Effector memory CD4-positive, alpha-beta T cell (primary cell): ENCODE measurements at places on chromosomes 4 and X.

DNA sequence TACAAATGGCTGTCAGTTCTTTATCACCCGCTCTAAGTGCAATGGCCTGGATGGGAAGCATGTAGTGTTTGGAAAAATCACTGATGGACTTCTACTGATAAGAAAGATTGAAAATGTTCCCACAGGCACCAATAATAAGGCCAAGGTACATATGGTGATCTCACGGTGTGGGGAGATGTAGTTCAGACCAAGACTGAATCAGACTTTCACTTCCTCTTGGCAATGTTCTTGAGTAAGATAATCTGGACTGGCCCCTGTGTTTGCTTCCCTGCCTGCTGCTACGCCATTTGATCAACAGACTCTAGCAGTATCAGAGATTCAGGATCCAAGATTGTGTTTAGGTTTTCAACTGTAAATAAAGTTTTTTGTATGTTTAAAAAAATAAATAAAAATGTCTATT is 682.2 kb upstream of the AMOT start:
- DNase-seq: no peak

DNA sequence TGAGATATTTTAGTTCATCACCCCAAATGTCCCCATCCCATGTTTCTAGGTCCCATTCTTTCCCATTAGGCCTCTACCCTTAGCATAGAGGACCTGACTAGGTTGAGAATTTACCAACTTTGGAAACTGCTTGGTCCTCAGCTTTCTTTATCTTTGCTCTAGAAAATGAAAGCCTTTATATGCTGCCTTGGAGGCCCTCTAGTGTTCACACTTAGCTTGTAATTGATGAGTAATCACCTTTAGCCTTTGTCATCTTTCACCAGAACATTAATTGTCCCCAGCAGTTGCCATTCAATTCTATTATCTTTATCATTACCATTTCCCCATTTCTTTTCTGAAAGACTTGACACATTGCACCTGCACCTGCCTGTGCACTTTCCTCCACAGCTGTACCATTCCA is 589.2 kb upstream of the NR3C2 start:
- no peak for DNase-seq

- no peak for DNase-seq
Measured at GRCh38 chr4:158006990-158007389, 165.8 kb downstream of the GASK1B start.

- DNase-seq: no peak
Measured at GRCh38 chr4:26218677-26219605, 101.9 kb upstream of the RBPJ start.

DNA sequence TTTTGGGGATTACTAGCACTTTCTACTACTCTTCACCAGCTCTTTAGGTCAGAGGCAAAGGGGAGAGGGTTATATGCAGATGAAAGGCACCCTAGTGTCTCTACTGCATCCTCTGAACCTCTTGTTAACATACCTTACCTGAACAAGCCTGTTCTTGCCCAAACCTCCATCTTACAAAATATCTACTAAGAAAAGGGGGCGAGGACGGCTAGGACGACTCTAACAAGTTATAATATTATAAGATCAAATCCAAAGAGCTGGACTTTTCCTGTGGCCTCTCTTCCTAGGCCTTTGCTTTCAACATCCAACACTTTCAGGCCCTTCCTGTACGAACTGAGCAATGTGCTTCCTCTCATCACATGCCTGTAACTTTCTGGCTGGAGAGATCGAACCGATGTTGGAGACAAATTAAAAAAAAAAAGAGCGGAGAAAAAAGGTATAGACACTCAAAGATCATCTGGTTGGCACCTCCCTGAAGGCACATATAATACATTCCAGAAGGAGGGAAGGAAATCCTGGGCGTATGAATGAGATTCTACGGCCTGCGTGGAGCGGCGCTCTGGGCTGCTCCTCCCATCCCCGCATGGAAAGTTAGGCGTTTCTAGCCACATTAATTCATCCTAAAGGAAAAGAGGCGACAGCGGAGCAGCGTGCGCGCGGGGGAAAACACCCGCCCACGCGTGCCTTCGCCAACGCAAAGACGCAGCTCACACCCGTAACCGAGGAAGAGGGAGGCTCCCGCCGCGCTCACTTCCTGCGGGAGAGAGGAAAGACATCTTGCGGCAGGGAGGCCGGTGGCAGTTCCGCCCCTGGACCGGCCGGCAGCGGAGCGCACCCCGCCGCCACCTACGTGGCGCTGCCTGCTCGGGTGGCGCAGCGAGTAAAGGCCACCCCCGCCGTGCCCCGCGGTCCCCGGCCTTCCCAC is 808 bp downstream of the PRDM5 start:
- no peak for DNase-seq

DNA sequence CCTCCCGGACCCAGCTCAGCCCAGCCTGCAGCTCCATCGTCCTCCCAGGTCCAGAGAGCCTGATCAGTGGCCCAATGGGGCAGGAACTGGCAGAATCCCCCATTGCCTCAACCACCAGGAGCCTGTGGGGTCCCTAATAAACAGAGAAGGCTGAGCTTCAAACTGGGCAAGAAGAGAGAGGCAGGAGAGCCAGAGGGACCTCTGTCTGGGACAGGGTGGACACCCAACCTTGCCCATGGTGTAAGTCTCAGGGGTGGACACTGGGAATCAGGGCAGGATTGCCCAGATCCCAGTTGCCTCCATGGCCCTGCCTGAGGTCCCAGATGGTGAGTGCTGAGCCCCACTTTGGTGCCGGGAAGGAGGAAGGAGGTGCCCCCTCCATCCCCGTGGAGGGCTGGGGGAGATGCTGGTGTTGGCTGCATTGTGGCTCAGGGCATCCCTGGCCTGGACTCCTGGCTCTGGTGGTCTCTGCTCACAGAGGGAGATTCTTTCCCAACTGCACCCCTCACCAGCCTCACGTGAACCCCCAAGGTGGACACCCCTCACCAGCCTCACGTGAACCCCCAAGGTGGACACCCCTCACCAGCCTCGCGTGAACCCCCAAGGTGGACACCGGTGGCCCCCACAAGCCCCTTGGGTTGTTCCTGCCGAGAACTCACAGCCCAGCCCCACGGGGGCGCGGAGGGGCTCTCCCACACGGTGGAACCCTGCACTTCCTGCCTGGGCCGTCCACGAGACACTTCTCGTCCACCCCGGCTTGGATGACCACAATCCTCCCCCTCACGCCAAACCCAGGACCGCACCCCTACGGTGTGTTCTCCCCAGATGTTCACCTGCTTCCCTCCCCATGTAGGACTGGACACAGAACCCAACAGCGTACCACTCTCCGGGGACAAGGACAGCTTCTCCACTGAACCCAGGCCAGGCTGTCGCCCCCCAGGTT is 5.4 kb downstream of the CPLX1 start:
- no peak for DNase-seq

DNA sequence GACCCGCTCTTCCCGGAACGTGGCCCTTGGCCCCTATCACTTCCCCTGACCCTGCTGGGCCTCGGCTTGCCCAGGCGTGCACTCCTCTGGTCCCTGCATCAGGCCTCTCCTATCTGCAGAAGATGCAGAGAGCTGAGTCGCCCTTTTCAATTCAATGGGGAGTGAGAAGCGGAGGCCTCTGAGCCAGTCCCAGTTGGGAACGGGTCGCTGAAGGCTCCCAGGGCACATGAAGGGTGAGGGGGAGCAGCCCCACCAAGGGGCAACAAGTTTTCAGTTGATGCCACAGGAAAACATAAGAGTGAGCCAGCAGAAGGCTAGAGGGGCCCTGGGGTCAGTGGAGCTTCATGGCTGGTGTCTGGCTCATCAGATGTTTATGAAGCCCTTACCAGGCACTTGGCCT is 17.1 kb downstream of the PSAPL1 start:
- no peak for DNase-seq
